Karpas-422 (cell line): ENCODE measurements at places on chromosomes 12 and 14.

DNA sequence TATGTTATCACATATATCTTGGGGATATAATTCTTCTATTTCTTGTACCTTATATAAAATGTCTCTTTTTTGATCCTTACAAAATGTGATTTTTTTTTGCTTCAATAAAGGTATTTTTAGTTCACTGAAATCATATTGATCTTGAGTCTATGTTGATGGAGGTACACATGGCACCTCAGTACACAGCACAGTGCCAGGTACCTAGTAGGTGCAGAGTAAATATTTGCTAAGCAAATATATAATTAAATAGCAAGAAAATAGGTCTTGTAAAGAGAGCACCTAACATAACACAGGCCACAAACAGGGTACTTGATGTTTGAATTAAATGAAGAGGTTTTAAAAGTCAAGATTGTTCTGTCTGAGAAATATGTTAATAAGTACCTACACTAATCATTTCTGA lies 69.7 kb downstream of the CIT start:
- no peak for DNase-seq

GRCh38 chr12:107288414-107289127 lies 195.2 kb upstream of the CRY1 start:
- DNase-seq, result no peak

GRCh38 chr12:131266591-131267467 lies 313.1 kb downstream of the ADGRD1 start:
- DNase-seq, result no peak

- DNase-seq, result no peak
These were observed 56.2 kb downstream of the ARL6IP4 start for GRCh38 chr12:123036466-123037285.

DNA sequence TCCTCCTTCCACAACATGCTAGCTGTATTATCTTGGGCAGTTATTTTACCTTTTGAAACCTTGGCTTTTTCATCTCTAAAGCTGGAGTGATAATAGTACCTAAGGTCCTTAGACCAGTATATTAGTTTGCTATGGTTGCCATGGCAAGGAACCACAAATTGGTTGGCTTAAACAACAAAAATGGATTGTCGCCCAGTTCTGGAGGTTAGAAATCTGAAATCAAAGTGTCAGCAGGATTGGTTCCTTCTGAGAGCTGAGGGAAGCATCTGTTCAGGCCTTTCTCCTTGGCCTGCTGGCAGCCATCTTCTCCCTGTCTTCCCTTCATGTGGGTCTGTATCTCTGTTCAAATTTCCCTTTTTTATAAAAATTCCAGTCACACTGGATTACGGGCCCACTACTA lies 55.5 kb upstream of the SLC35F4 start:
- no peak for DNase-seq

DNA sequence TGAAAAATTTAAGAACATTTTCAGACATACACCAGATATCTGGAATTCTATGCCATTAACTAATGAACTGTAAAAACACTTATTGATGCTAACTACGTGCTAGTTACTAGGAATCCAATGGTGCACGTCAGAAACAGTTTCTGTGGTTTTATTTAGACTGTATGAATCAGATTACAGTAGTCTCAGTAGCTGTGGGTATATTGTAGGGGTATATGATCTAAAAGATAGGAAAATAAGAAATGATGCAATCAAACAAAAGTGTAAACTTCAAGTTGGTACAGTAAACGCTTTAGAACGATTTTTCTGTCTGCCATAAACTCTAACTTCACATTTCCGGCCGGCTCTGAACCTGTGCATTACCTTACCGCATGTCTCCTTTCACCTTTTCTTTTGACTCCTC lies 2.3 kb downstream of the ABCC9 start:
- no peak for DNase-seq

DNA sequence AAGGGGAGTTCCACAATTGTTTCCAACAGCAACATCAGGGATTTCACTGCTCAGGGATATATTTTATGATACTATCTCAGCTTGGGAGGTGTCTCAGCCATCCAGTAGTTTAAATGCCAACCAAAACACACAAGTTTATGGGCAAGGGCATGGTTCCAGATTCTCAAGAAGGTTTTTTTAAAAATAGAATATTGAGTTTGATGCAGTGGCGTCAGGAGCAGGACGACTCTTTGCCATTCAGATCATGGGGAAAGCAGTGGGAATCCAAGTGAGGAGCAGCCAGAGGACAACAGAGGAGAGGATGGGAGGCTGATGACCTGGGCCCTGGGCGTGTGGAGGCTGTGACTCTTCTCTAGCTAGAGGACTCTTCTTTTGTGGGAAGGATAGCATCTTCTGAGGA lies 25.7 kb downstream of the TSHR start:
- no peak for DNase-seq

GRCh38 chr12:100942984-100943749 lies 148.6 kb downstream of the ANO4 start:
- no peak for DNase-seq

GRCh38 chr12:5186715-5187114 lies 143.0 kb downstream of the KCNA5 start:
- DNase-seq, result no peak

DNA sequence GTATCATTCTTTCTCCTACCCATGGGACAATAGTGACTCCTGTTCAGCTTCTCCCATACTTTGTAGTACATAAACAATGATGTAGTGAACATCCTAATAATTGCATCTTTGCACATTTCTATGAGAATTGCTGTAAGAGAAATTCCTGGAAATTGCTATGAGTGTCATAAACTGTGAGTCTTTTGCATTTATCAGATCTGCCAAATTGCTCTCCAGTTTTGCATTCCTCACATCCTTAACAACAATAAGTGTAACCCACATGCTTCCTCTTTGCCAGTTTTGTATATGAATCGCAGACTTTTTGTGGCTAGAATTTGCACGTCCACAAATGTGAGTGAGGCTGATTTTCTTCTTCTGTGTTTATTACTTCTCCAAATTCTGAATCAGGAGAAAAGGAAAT lies 124.0 kb upstream of the TBX5 start:
- DNase-seq, result no peak

DNA sequence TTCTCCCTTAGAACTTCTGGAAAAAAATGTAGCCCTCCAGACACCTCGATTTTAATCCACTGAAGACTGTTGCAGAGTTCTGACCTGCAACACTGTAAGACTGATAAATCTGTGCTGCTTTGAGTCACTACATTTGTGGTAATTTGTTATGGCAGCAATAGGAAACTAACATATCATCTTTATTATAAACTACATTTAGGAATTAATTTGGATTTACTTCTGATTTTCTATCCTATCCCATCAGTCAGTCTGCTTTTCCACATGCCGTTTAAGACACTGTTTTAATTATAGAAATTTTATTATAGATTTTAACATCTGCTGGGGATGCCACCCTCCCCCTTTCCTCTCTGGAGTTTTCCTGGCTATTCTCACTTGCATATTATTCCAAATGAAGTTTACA lies 375.2 kb downstream of the DUSP6 start:
- no peak for DNase-seq

DNA sequence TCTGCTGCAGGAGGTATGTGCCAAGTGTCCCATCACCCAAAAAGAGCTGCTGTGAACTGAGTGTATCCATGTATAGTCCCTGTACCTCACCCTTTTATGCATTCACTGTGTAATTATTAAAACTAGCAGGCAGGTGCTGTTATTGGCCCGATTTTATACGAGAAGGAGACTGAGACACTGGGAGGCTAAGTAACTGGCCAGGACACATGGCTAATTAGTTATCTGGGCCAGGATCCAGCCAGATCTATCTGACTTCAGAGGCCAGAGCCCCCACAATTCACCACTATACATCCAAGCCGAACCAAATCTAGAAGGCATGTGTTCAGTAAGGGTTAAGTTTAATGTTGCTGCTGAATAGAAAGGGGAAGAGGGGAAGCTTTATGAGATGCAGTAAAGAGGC lies 73.4 kb downstream of the FRMD6 start:
- DNase-seq, result no peak

GRCh38 chr14:65396082-65396910 lies 16.2 kb upstream of the FUT8 start:
- no peak for DNase-seq

DNA sequence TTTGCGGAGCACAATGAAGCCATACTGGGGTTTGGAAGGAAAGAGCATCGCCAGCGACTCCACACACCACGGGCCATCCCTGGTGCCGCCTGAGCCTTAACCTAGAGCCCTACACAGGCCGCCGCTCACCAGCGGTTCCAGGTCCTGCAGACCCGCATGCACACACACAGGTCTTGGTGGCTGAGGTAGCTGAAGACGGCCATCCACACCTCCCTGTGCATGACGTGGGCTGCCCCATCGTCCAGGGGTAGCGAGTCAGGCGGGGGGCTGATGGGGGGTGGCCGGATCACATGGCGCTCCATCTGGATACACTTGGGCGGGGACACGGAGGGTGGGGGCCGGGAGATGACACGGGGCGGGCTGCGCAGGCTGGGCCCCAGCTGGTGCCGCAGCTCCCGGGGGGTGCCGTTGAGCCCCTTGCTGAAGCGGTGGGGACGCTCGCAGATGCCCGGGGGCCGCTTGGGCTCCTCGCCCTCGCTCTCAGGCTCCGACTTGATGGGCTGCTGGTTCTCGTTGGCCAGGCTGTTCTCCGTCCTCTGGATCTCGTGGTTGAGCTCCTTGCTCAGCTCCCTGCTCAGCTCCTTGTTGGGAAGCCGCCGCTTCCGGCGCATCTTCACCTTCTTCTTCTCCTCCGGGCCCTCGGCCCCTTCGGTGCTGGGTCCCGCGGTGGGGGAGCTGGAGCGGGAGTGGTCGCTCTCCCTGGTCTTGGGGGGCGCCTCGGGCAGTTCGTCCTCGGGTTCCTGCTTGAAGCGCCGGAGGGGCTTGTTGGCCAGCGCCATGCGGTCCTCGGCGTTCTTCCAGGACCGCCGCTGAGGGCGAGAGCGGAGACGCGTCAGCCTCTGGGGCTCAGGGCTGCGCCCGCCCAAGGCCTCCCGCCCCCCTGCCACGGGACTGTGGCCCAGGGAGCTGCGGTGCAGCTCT lies 42.4 kb downstream of the RNF34 start:
- DNase-seq, result no peak

DNA sequence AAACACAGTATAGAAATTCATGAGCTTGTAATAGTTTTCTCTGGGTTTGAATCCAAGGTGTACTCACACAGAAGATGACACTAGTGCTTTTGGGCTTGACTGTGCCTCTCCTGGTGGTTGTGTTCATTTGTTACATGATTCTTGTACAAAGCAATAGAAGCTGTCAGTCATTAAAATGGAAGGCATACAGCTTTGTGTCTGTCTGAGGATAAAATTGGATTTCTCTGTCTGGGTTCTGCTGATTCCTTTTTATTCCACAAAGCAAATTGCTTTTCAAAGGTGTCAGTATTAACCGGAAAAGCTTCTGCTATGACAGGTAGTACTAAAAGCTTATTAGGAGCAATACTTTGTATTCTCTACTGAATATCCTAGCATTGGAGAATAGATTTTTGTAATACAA lies 361.2 kb downstream of the SLC6A15 start:
- DNase-seq, result no peak

DNA sequence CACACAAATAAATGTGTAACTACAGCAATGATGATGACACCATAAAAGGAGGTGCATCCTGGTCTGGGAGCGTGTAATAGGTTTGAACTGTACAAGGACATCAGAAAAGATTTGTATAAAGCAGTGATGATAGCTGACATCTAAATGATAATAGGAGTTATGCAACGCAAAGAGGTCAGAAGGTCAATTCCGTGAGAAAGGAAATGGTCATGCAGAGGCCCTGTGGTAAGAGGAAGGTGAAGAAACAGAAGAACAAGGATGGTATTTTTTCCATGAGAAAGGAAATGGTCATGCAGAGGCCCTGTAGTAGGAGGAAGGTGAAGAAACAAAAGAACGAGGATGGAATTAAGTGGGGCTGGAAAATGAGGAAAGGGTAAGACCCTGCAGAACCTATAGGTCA lies 106.7 kb upstream of the TMPO start:
- no peak for DNase-seq

DNA sequence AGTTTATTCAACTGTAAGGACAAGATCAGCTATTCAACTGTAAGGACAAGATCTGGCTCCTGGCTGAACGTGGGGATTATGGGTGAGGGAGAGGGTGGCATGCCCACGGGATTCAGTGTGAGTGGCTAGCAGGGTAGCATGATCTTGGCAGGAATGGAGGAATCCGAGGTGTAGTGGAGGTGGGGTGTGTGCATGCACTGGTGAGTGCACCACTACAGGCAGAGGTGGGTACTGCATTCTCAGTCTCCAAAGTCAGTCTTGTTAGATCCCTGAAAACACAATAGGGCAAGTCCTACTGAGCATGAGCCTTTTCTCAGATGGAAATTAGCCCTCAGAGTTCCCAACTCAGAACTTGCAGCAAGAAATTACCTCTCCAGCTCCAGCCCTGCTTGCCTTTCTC lies 32.2 kb upstream of the DCD start:
- peak; percentile 81 for DNase-seq

DNA sequence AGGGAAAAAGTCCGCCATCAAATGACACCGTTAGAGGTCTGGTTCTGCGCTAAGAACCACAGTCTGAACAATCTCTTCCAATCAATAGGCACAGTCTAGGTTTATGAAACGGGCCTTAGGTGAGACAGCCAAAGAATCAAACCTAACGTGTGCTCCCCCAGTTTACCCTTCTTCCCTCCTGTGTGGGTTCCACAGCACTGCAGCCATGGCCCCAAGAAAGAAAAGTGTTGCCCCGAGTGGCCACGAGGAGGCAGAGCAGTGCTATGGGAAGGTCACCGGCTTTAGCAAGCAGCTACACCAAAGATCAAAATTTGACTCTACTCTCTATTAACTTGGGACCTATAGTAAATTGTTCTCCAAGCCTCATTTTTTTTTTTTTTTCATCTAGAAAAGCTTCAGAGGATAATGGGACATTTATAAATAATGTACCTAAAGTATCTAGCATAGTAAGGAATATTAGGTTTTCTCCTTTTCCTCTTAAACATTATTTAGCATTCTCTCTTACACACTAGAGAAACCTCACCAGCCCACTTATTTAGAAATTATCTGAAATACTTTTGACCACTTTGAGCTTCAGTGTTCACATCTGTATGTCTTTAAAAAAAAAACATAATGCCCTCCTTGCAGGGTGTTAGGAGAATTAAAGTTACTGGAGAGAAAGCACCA lies 70.2 kb upstream of the GPHB5 start:
- DNase-seq, result peak; percentile 94

DNA sequence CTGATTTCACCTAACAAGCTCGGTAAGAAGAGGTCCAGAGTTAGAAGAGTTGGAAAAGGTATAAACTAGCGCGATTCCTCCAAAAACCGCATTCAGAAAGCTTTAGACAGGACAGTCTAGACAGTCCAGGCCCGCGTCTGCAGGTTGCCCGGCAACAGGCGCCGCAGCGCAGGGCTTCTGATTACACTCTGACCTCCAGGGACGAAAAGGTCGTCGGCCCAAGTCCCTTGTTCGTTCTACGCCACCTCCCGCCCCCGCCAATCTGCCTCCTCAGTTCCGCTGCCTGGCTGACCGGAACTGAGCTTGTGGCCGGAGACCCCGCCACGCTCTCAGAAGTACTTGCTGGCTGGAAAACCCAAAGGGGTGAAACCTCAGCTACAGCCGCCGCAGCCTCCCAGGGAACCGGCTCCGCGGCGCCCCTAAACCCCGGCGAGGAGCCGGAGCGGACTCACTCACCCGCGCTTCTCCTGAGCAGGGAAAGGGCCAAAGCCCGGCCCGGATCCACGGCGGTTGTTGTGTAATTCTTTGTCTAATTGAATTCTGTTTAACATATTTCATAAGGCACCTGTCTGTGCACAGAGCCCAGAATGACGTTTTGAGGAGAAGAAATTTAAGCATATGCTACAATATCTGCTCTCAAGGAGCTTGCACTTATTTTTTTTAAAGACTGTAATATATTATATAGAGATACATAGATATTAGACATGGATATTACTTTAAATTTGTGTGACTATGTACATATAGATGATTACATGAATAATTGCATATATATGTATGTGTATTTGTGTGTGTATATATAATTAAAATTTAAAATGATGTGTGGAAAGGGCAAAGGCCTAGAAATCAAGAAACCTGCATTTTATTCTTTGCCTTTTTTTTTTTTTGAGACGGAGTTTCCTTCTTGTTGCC lies at the start of gene CAPS2:
TSS of gene CAPS2 (minus strand) at position 407 of the 909 bp plus-strand sequence. CDS start 3,826 bp downstream, outside the sequence.
- peak; percentile 90 for DNase-seq
